ENCODE measurements at places on chromosomes 1 and 21.

GRCh38 chr1:44810101-44810761 lies 1.9 kb downstream of the BTBD19 start:
- DNase-seq: no peak

- DNase-seq: no peak
Measured at GRCh38 chr1:19042675-19043578, 86.5 kb upstream of the IFFO2 start.

- no peak for DNase-seq
Measured at GRCh38 chr21:39221282-39221996, 38.2 kb upstream of the PSMG1 start.

DNA sequence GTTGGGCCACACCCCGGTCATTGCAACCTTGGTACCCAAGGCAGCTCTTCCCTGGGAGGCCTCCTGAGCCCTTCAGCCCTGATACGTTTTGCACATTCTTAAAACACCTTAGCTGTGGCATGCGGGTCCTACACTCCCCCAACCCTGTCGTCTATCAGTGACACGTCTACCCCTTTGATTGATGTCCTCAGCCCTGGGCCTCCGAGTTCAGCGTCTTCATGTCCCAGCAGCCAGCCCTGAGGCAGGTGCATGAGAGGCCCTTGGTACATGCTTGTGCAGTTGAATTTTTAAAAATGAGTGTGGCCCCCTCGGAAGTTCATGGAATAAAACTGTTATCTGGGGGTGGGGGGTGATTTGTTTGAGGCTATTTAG lies 38.9 kb upstream of the ADARB1 start:
- no peak for DNase-seq

- peak; percentile 52 for DNase-seq
Measured at GRCh38 chr1:7783178-7783711, 846 bp upstream of the PER3 start.

GRCh38 chr1:32028746-32029145 lies 15.1 kb downstream of the KHDRBS1 start:
- no peak for DNase-seq
